Stimulated activated CD4-positive, alpha-beta T cell treated with anti-CD3 and anti-CD28 coated beads, Interleukin-15, amount 100 ng/mL, for 1 hour (primary cell): ENCODE measurements at places on chromosomes 16 and 17.

GRCh38 chr17:66711401-66711800 lies 123.5 kb upstream of the CACNG5 start:
- DNase-seq = no peak

GRCh38 chr16:56669840-56670619 lies 416 bp downstream of the MT1H start:
- no peak for DNase-seq

- DNase-seq = no peak
These were observed 3.1 kb downstream of the ZDHHC7 start for GRCh38 chr16:85008271-85008670.

DNA sequence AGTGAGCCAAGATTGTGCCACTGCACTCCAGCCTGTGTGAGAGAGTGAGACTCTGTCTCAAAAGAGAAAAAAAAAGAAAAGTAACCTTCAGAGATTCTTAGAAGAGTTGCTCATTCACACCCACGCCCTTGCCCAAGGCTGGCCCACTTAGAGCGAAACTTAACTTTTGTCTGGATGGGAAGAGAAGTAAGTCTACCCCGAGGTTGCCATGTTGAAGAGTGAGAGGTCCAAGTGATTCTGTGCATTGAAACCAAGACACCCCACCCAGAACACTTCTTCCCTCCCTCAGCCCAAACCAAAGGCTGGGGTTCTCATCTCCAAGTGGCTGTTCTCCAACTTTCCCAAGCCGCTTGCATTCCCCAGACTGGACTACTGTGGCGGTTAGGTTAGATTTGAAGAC lies 2.4 kb upstream of the CISD3 start:
- DNase-seq = no peak

DNA sequence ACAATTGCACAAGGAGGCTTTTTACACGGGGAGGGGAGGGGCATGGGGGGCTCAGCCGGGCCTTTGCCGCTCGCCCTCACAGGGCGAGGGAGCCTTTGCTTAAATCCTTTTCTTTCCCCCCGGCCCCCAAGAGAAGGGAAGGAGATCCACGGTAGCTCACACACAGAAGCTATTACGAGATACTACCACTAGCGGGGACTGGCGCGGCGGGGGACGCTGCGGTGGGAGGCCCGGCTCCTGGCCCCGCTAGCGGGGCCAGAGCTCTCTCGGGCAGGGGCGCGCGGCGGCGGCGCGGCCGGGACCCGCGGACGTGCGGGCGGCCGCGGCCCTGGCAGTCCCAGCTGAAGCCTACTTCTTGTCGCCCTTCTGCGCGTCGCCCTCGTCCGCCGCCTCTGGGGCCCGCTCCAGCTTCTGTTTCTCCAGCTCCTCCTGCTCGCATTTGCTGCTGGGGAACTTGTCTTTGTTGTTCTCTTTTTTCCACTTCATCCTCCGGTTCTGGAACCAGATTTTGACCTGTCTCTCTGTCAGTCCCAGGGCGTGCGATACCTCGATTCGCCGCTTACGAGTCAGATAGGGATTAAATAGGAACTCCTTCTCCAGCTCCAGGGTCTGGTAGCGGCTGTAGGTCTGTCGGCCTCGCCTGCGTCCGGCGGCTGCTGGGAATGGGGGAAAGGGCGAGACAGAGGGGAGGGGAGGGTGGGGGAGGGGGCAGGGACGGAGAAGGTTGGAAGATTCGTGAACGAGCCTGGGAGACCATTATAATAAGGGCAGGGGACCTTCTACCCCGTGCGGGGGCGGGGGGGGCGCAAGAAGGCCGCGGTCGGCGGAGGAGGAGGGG lies 2.0 kb downstream of the HOXB8 start:
- DNase-seq = no peak

- DNase-seq = no peak
These were observed 64.1 kb upstream of the CACNG4 start for GRCh38 chr17:66900126-66901010.

- DNase-seq = no peak
These were observed 120.6 kb downstream of the IRF8 start for GRCh38 chr16:86019446-86020047.

GRCh38 chr17:82848022-82848592 lies 8.3 kb upstream of the ZNF750 start:
- DNase-seq = no peak

DNA sequence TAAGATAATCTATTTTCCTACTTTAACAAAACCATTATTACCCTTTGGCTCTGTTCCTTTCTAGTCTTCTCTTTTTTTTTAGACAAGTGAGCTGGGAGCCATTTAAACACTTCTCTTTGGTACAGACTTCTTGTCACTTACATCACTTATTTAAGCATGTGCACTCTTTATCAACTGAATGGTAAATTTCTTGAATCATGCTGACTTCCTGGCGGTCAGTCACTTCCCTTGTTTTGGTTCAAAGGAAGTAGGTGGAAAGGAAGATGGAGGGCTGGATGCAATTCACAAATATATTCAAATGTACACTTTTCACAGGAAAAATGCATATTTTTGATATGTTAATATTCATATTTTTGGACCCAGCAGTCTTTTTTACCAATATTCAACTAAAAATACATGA lies 97.1 kb downstream of the ITFG1 start:
- DNase-seq = no peak

GRCh38 chr16:80846275-80846674 lies 41.9 kb upstream of the CDYL2 start:
- DNase-seq = no peak

DNA sequence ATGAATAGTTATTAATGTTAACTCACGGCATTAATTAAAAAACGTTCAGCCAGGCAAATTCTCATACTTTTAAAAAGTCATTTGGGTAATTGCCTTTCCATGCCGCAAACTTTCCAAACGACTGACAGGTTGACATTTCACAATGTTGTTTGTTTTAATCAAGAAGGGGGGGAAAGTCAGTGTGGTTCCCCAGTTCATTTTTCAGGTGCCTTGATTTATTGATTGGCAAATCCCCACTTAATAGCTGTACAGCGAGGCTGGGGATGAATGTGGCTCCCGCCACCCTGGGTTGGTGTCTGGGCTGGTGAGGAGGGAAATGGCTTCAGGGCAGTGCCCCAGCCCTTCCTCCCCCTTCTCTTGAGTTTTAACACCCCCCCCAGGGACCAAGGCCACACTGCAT lies 318.0 kb downstream of the SOX9 start:
- no peak for DNase-seq

- DNase-seq = no peak
These were observed 67.5 kb downstream of the XYLT1 start for GRCh38 chr16:17403156-17403809.

- DNase-seq = no peak
These were observed 11.3 kb upstream of the MLLT6 start for GRCh38 chr17:38693700-38694329.

DNA sequence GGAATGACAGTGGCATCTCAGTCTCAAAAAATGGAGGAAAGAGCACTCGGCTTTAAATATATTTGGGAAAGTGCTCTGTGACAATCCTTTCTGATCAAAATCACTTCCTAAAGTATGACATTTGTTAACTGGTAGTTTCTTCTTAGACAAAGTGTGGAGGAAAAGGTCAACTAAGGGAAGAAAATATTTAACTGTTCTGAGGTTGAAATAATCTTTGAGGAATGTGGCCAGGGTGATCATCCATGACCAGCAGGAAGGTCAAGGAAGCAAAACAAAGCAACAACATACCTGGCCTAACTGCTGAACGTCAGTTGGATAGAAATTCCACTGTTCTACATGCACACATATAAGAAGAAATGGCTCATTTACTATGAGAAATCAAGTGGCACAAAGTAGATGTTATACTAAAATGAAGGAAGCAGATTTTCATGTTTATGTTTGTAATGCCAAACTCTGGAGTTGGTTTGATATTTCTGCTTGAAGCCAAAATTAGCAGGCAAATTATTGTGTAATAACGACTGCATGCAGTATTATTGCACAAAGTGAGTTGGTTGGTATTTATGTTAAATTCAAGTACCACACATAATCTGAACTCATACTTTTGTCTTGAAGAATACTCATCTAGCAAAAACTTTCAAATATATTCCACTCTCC lies 87.3 kb upstream of the CORO6 start:
- DNase-seq = no peak

GRCh38 chr17:41413353-41413957 lies 10.9 kb downstream of the KRT37 start:
- no peak for DNase-seq

GRCh38 chr17:75225016-75225415 lies 19.5 kb downstream of the NUP85 start:
- DNase-seq = no peak

GRCh38 chr17:72266112-72266775 lies 145.4 kb downstream of the SOX9 start:
- no peak for DNase-seq

DNA sequence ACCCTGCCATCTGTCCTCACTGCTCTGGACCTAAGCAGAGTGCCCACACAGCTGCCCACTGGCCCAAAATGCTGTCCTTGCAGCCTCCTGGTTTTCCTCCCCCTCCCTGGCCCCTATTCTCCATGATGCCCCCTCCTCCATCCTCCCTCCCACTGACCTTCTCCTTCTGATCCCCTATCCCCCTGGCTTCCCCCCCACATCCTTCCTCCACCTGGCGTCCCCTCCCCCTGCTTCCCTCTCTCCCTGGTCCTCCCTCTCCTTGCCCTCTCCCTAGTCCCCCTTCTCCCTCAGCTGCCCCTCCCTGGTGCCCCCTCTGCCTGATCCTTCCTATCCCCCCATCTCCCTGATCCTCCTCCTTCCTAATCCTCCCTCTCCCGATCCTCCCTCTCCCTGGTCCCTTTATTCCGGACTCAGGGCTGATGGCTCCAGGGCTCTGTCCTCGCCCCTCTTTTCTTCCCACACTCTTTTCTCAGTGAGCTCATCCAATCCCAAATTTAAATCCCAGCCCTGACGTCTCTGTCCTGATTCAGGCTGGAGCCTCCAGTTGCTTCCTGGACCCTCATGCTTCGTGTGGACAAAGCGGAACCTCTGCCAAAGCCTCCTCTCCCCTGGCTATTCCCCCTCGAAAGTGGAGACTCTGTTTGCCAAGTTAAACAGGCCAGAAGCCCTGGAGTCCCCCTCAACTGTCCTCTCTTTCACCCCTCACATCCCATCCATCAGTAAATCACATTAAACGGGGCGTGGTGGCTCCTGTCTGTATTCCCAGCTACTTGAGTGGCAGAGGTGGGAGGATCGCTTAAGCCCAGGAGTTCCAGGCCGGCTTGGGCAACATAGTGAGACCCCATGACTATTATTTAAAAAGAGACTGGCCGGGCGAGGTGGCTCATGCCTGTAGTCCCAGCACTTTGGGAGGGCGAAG lies 18.1 kb upstream of the RHBDF2 start:
- no peak for DNase-seq

- DNase-seq = no peak
These were observed 3.4 kb downstream of the MIF4GD start for GRCh38 chr17:75267411-75268232.

- no peak for DNase-seq
These were observed 46.3 kb downstream of the ZNF18 start for GRCh38 chr17:11950771-11951519.

GRCh38 chr16:89761304-89761922 lies 40.1 kb downstream of the ZNF276 start:
- DNase-seq = no peak

DNA sequence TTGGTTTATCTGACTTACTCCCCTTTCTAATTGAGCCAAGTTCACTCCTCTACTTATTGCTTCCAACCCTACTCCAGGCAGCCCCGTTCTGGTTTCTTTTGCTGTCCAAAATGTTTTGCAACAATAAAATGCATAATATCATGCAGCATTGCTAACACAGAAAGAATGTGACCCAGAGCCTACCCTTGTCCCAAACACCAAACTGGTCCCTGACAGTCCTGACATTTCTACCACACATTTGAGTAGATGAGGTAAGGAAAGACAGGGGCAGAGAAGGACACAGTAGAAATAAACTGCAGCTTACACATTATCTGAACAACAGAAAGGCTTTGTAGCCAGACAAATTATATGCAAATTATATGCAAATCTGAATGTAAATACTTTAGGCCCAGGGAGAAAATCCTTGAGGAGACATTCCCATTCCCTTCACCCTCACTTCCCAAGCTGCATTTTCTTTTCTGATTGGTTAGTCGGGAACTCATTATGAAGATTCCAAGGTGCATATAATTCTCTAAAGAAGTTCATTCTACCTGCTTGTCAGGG lies 31.6 kb downstream of the SOX9 start:
- no peak for DNase-seq
